T-helper 1 cell (primary cell): ENCODE measurements at places on chromosomes 5 and 9.

GRCh38 chr5:109242518-109242917 is 167.3 kb downstream of the PJA2 start:
- no peak for DNase-seq

DNA sequence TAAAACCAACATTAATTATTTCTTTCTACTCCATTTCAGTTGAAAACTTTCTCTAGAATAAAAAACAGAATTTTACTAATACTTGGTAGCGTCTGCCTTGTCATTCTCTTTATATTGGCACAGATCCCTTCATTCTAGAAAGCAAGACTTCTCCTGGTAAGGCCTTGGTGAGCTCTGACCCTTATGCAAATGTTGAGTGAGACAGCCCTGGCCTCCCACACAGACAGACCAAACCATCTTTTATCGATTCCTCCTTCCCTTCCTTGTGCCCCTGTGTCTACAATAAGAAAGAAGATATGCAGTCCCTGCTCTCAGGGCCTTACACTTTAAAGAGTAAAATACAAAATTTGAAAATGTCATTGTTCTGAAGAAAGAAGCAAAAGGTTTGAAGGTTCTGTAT is 262.2 kb downstream of the EFNA5 start:
- DNase-seq, result no peak

DNA sequence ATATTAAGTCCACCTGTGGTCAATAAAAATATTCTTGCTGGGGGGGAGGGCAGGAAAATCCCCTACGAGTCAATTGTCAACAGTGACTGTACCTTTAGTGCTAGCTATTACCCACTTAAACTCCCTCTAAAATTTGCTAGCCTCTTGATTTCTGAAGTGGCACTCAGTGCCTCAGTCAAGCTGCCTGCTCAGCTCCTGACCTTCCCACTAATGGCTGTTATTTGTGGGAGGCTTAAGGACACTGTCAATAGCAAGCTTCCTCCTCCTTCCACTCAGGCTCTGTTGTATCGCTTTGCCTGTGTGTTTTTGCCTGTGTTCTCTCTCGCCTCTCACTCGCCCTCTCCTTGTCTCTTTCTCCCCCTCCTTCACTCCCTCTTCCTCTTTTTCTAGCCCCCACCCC is 140.8 kb downstream of the BNC2 start:
- no peak for DNase-seq

GRCh38 chr5:151772029-151772845 is 483 bp downstream of the G3BP1 start:
- DNase-seq, result no peak

DNA sequence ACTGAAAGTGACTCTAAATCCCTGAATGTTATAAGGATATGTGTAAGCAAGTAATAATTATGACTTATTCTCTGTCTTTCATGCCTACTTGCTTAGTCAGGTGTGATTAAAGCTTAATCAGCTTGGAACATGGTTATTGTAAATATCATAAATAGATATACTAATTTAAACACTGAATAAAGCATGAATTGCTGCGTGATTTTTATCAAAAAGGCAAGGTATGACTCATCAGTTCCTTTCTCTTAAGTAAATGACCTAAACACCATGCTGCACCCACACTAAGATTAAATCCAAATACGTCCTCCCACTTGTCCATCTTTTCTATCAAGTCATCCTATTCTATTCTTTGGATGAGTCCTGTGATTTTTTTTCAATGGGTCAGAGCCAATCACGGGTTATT is 124.6 kb upstream of the MTAP start:
- DNase-seq, result no peak

DNA sequence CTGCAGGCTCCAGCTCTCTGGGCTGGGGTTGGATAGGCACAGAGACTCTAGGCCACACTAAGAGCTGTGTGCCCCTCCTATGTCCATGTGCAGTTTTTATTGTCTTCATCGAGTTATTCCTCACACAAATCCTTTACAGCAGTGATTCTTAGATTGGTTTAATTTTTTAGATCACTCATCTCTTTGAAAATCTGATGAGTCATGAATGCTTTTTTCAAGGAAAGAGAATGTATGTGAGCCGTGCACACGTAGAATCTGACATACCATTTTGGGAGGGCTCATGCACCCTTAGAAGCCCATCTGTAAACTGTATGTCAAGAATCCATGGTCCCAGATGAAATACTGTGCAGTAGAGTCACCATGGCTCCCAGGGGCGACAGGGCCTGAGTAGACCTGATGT is 100.7 kb upstream of the S1PR3 start:
- no peak for DNase-seq

- DNase-seq, result no peak
Measured at GRCh38 chr9:113582698-113583200, 119.2 kb downstream of the RGS3 start.

- DNase-seq, result no peak
Measured at GRCh38 chr5:172005708-172006320, 624 bp downstream of the FBXW11 start.

DNA sequence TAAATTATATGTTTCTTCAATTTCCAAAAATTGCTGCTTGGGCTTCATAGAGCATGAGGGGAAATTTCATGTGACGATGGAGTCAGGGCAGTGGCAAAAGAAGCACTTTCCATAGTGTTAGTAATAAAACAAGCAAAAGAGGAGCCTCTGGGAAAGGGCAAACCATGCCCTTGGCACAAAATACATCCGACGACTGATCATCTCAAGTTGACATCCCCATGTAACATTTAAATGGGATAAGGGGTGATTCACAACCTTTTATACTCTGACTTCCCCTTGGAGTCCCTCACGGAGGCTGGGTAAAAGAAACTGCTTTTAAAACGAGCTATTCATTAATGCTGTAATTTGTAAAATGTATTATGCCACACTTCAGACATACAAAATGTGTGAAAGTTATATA is 161.4 kb upstream of the DMRT1 start:
- DNase-seq, result no peak

GRCh38 chr5:41817625-41818301 is 52.5 kb downstream of the OXCT1 start:
- no peak for DNase-seq

DNA sequence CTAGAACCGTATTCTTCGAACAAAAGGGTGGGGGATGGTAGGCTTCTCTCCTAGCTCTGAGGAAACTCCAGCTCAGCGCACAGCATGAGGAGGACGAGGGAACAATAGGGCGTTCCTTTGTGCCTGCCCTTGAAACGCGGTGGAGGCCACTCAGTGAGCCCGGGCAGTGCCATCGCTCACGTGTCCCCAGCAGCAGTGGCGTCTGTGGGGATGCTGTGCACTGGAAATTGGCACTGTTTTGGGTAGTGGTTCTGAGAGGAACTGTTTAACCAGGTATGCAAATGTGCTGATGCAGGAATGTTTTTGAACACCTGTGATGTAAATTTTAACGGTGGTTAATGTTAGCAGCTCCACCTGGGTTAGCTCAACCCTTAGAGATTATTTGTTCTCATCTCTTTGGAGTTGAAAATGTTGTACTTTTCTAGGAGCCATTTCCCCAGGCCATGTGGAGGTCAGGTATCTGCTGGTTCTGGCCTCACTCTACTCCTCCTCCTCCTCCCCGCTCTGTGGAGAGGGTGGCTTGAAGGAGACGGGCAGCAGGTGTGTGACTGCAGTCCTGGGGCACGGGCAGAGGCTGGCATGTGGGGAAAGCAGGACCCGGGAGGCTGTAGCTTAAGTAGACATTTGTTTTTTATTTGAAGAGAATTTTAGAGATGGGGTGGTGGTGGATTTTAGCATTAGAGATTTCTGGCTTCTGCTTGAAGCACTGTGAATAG is 48.3 kb downstream of the EHMT1 start:
- DNase-seq, result no peak

GRCh38 chr5:134664448-134664847 is 15.9 kb downstream of the SEC24A start:
- DNase-seq, result no peak

GRCh38 chr9:90702441-90702955 is 59.9 kb upstream of the DIRAS2 start:
- DNase-seq, result no peak

GRCh38 chr5:54310433-54311175 is at the start of gene ARL15:
Gene ARL15, minus strand, starts transcription at chr5:54310573.
- DNase-seq, result peak; percentile 98

GRCh38 chr9:34603610-34604231 is 8.2 kb downstream of the RPP25L start:
- peak; percentile 77 for DNase-seq

- DNase-seq, result no peak
Measured at GRCh38 chr5:103571730-103572129, 9.1 kb upstream of the NUDT12 start.

- peak; percentile 84 for DNase-seq
Measured at GRCh38 chr9:128339761-128340690, at the start of gene SLC27A4. Gene SLC27A4, plus strand, starts transcription at chr9:128340527. Its CDS starts 2,606 bp downstream, at chr9:128343133.

GRCh38 chr5:17991775-17992174 is 357.5 kb downstream of the TAF11L14 start:
- DNase-seq, result no peak
